AG20443 (cell line): ENCODE measurements at places on chromosomes 6 and 20.

GRCh38 chr6:134810402-134810801 lies 139.5 kb downstream of the ALDH8A1 start:
- no peak for DNase-seq

DNA sequence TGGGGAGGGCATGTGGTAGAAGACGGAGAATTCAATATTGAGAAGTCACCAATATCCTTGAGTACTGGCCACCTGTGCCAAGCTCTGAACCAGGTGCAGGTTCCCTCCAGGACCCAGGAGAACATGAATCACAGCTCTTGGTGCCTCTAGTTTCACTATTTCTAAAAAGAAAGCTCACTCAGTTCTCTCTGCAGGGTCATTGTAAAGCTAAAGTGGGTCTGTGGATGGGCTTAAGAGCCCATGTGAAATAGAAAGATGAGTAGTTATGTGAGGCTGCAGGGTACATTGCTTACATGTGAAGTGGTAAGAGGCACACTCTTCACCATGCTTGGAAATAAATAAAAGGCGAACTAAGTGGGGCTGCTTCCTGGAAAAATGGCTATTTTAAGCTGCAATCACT lies 43.6 kb downstream of the ZNF831 start:
- DNase-seq = no peak

DNA sequence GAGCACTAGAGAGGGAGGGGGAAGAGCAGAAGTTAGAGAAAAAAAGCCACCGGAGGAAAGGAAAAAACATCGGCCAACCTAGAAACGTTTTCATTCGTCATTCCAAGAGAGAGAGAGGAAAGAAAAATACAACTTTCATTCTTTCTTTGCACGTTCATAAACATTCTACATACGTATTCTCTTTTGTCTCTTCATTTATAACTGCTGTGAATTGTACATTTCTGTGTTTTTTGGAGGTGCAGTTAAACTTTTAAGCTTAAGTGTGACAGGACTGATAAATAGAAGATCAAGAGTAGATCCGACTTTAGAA lies 2.0 kb downstream of the ID4 start:
- DNase-seq = no peak

GRCh38 chr20:54250691-54251090 lies 42.8 kb downstream of the PFDN4 start:
- no peak for DNase-seq

DNA sequence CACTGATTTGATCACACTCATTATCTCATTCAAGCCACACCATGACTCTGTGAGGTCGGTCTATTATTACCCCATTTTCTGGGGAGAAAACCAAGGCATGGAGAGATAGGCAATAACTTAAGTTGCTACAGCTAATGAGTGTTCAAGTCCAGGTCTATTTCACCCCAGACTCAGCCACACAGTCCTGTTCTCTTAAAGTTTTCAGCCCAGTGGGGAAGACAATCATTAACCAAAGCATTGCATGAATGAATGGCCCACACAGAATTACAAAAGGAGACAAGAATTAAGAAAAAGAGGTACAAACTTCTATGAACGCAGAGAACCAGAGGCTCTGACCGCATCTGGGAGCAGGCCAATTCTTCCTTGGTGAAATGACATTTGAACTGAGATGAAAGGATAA lies 7.1 kb downstream of the BPI start:
- DNase-seq = no peak

GRCh38 chr6:110033749-110034666 lies 55.9 kb downstream of the GPR6 start:
- no peak for DNase-seq

DNA sequence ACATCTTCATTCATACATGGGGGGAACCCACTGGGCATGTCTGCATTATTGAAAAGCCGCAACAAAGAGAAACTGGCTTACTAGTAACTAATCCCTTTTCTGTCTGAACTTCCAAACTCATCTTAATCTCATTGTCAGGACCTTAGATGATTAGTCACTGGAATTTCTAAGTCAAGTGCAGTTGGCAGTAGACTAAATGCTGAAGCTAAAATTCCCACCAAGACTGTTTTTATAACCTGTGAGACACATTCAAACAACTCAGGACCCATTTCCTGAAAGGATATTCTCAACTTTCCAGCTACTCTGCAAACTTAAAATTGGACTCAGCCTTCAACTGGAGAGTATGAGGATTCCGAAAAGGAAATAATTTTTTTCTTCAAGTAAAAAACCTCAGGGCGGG lies 94.8 kb upstream of the SCAF8 start:
- DNase-seq = no peak

DNA sequence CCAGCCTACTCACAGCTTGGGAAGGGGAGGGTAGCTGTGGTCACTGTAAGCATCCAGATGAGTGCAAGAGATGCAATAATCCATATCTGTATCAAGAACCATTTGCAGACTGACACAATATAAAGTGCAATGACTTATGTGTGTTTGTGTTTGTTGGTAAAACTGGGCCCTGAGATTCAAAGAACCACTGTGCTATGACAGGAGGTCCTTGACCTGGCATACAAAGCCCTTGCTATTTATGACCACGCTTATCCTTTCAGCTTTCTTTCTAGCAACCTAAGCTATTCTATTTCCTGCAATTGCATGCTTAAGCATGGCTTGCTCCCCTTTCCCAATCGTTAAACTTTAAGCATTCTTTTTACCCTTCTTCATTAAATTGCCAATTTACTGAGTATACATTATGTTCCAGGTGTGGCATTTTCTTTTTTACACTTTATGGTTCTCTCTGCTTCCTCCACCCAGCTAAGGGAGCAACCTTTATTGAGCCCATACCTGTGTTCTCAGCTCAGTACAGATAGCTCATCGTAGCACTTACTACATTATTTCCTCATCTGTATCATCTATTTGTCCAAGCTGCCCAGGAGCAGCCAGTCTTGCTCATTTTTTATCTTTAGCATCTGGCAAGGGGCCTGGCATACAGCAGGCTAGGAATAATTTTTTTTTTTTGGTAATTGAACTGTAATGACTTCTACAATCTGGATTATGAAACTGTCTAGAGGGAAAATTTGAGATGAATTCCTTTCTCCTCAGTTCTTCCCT lies 3.5 kb downstream of the MCUR1 start:
- DNase-seq = peak; percentile 17

DNA sequence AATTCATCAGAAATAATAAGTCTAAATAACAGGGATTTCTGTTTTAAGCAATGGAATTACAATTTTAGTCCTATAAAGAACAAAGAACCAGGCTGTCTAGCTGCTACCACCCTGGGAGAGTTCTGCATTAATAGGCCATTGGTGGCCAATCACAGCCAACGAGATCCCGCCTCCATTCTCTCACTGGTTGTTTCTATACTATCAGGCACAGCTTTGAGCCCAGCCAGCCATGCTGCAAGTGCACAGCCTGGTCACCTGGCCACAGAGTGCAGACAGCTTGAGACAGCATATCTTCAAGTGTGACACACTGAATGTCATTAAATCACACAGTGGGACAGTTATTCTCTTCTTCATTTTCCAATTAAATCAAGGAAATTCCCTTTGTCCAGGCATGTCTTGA lies 16.1 kb upstream of the RAB22A start:
- no peak for DNase-seq

DNA sequence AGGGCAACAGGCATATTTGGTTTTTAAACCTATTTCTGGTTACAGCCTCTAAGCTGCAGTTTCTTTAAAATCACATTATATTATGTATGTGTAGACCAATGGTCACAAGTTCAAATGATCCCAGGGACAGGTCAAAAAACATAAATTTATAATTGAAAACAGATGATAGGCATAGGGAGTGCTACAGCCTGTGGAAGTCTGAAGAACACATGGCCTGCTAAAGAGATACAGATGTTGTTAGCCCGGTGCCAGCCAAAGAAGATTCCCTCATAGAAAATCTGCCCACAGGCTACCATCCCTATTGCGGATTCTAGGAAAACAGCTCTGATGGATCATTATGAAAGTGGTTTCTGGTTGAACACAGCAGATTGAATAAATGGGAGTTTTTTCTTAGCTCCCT lies 65.3 kb downstream of the NRSN1 start:
- no peak for DNase-seq
